Stimulated activated CD8-positive, alpha-beta memory T cell treated with anti-CD3 and anti-CD28 coated beads, Interleukin-7, amount 100 ng/mL, for 1 hour (primary cell): ENCODE measurements at places on chromosomes 2 and 18.

GRCh38 chr2:1607971-1608688, 136.2 kb downstream of the PXDN start:
- DNase-seq, result no peak

DNA sequence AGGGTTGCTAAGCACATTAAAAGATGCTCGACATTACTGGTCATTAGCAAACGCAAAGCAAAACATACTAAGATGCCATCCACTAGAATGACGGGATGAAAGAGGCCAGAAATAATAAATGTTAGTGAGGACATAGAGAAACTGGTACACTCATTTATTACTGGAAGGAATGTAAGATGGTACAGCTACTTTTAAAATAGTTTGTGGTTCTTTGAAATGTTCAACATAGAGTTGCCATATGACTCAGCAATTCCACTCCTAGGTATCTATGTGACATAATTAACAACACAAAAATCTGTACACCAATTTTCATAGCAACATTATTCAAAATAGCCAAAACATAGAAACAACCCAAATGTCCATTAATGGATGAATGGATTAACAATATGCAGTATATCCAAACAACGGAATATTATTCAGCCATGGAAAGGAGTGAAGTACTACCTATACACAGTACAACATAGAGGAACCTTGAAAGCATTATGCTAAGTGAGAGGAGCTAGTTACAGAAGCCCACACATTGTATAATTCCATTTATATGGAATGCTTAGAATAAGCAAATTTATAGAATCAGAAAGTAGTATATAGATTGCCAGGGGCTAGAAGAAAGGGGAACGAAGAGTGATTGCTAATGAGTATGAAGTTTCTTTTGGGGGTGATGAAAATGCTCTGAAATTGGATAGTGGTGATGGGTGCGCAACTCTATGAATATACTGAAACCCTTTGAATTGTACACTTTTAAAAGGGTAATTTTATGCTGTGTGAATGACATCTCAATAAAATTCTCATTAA, 61.9 kb upstream of the IL1R1 start:
- no peak for DNase-seq

GRCh38 chr2:155708071-155708470, 624.5 kb downstream of the NR4A2 start:
- DNase-seq, result no peak

DNA sequence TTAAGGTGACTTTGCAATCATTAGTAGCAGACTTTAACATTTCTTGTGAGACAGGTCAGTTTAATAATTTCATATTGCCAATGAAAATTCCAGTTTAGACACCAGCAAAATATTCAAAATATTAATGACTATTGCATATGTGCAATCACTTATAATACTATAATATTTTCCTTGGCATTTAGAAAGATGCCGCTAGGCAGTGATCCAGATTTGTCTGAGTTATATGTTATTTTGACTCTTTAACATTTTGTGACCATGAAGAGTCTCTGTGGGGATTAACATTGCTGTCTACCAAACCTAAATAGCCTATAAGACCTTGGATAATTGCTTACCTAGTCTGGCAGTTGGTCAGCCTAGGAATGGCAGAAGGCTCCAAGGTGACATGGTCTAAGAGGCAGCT, 389.6 kb downstream of the THSD7B start:
- no peak for DNase-seq

- DNase-seq, result no peak
Measured at GRCh38 chr2:160389875-160390274, 103.7 kb downstream of the RBMS1 start.

DNA sequence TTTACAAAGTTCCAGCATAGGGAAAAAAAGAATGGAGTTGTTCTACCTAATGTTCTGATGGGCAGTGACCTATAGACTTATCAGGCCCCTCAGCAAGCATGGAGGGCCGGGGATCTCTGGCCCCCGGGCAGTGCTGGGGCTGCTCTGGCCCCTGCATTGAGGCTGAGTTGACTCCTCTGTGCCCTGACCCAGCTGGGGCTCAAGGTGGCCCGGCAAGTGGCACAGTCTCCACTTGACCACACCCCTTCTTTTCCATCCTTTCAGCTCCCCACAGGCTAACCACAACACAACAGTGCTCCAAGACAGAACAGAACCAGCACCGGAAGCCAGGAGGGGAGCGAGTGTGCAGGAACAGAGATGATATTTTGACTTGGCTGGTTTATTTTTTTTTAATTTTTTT, 19.9 kb downstream of the TOGARAM2 start:
- DNase-seq, result no peak

DNA sequence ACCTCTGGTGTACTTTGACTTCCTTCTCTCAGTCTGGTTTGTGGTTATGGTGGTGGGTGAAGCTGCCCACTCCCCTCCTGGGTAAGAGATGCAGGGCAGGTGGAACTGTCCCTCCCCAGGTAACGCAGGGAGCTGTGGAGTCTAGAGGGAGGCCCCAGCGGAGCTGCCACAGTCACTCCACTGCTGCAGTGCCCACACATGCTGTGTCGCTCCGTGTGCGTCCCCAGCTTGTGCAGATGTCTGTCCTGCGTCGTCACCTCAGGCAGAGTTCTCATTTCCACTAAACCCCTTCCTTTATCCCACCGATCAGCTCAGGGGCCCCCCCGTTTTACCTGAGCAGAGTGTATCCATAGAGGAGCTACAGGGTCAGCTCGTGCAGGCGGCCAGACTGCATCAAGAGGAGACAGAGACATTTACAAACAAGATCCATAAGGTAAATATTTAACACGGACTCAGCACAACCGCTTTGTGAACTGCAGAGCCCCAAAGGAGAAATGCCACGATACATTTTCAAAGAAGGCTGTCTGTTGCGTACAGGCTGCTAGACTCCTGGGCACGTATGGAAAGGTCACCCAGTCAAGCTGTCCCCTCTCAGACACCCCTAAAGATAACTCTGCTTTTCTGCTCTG, 87.4 kb downstream of the MTCL1 start:
- DNase-seq, result no peak
